ENCODE measurements at places on chromosomes 1 and 21.

DNA sequence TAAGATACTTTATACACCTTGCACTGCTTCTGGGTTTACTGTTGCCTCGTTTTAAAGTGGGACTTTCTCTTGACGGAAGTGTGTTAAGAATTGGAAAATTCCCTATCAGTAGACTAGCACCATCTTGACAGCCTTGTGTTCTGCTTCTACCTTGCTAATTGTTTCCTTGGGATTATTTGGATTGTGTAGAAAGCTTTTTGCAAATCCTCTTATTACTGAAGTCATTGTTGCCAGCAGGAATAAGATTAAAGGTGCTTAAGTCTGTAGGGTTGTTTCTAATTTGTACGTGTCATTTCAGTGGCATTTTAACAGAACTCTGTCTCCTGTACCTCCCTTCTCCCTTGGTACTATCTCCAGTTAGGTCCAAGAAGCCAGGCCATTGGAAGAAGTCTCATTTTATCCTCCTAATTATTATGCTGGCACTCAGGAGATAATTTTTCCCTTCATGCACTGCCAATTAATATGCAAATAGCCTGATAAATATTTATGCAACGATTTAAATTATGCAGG, 107.7 kb downstream of the POU2F1 start:
- no peak for DNase-seq

DNA sequence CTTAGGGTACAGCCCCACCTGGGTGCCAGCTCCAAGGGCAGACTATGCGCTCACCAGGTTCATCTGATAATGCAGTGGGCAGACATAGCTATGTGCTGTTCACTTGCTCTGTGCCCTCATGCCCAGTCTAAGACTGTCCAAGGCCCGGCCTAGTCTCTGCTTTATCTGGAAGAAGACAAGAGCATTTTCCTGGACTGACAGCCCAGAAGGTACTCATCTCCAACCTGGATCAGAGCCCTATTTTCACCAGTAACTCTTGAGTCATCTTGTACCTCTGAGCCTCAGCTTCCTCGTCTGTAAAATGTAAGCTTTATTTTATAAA, 28.5 kb upstream of the LRRC8C start:
- DNase-seq = no peak

DNA sequence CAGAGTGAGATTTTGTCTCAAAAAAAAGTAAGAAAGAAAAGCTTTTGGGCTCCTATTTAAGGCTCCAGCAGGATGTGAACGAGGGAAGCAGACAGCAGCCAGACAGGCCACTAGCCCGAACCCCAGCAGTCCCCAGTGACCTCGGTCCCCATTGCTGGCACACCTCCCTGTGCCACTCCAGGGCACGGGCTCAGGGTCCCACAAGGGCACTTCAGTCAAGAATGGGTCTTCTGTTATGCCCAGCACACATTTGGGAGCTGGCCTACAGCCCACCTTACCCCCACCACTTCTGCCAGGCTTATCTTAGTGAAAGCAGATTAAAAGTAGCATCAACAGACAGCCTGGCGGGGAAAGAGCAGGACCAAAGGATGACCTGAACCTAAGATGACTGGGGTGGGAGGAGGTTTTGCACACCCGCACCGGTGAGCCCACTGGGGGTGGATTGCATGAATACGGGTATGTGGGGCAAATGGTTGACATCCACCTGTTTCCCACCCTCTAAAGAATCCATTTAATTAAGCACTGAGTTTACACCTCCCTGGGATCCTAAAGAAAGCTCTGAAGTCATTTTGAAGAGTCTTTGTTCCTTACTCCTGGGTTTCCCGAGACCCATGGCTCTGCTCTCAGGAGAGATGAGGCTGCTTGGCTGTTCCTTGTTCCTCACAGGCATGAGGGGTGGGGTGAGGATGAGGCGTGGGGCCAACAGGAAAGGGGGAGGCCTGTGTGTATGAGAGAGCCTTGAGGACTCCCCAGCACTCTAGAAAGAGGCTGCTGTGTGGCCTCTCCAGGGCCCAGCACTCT, 4.7 kb downstream of the CHI3L1 start:
- no peak for DNase-seq

DNA sequence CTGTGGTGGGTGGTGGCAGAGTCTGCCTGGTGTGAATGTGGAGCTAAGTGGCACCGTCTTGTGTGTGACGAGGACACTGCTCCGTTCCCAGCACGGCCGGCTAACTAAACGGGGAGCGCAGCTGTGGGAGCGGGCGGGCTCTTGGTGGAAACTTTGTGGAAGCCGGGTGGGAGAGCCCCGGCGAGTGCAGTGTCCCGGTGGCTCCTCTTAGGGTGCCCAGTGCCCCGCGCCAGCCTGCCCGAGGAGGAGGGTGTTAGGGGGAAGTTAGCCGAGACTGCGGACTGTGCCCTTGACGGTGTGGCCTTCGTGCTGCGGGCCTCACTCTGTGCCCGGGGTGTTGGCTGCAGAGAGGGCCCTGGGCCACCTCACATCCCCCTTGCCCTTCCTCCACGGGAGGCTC, 9.9 kb downstream of the PEX10 start:
- no peak for DNase-seq

GRCh38 chr1:235739124-235739523, 89.5 kb upstream of the GNG4 start:
- no peak for DNase-seq

- DNase-seq = peak; percentile 78
Observed at GRCh38 chr1:228964178-228965089, 229.2 kb downstream of the RHOU start.
